ENCODE measurements at places on chromosomes 2 and 18.
A peak's percentile ranks its signal among the peaks of the same experiment; 100 is the strongest.

GRCh38 chr2:173523497-173523896 is 168.8 kb downstream of the CDCA7 start:
- DNase-seq: no peak

GRCh38 chr2:203225423-203226039 is 13.3 kb upstream of the CYP20A1 start:
- DNase-seq: peak; percentile 5

DNA sequence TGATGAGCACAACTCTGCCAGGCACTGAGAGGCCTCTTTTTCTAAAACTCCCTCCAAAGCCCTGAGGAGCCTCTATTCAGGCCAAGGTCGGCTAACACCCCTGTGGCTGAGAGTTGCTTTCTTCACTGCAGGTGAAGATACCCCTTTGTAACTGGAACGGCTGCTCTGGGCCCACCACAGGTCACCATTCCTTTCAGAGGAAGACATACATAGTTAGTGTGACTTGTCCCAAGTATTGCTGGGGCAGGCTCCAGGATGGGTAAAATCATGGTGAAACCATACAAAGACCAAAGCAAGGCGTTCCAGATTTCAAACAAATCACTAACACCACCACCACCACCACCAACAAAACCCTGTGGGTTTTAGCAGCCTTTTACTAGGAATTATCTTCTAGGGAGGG is 36.8 kb downstream of the CHST10 start:
- DNase-seq: no peak

DNA sequence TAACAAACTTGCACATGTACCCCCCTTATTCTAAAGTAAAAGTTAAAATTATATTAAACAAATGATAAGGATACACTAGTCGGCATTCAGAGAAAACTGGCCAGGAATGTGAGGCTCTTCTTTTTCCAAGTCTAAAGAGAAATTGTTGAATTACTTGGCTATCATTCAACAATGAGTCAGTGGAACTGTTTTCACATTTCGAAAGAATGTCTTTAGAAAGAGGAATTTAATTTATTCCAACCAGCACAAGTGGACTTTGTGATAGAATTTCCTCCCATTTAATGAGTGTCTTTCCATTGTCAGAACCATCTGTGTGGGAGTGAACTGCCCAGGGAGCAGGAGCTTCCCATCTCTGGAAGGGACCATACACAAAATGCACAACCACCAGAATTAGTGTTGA is 792.2 kb downstream of the EPHA4 start:
- peak; percentile 77 for DNase-seq

DNA sequence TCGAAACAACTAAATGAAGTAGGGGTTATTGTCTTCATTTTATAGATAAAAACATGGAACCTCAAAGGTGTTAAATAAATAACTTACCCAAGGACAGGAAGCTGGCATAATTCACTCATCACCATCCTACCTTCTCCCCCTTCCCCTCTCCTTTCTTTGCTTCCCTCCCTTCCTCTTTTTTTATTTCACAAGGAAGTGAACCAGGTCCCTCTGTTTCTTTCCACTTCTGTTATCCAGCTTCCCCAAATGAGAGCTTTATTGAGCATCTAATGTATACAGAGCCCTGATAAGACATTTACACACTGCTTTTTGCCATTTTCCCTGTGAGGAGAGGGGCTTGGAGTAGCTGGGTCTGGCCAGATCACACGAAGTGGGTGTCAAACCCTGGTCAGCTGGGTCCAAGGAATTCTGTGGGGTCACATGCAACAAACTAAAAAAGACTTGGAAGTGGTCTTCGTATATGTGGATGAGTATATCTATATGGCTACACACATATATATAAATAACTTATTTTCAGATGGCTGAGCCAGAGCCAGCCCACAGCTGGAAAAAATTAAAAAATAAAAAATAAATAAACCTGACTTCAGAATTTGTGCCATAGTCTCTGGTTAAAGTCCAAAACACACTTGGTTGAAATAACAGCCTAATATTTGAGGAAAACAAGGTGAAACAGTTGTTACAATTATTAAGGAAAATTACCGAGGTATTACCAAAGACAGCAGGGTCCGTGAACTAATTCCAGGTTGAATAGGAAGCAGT is 49.3 kb upstream of the FOSL2 start:
- DNase-seq: no peak

DNA sequence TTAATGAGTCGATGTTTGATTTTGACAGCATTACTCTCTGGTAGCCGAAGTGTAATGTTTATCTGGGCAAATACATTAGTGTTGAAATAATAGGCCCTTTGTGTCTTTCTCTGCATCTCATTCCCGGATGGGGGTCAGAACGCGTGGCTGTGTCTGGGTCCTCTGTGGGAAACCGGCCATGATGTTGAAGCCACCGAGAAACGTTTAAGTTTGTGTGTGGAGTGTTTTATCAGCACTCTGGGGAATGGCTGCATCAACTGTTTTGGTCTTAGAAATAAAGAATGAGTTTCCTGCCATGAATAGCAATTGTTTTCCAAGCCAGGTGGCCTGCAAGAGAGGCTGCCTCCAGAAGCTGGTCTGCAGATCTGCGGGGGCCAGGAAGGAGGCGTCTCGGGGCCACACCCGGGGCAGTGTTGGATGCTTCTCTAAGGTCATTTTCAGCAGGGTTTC is 69.7 kb downstream of the RNF144A start:
- DNase-seq: no peak

DNA sequence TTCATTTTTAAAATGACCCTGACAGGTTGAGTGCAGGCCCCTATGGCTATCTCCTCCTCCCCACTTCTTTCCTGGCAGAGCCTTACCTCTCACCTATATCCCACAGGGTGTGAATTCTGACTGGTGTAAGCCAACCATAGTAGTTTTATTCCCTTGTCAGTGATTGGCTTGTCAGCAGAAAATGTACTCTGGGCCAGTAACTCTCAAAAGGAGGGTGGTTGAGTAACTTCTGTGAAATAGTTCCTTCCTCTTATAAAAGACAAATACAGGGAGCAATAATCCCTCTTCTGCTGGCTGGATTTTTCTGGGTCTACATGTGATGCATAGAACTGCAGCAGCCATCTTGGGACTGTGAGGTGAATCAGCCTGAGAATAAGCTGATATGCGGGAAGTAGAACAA is 83.4 kb downstream of the RAPH1 start:
- no peak for DNase-seq

DNA sequence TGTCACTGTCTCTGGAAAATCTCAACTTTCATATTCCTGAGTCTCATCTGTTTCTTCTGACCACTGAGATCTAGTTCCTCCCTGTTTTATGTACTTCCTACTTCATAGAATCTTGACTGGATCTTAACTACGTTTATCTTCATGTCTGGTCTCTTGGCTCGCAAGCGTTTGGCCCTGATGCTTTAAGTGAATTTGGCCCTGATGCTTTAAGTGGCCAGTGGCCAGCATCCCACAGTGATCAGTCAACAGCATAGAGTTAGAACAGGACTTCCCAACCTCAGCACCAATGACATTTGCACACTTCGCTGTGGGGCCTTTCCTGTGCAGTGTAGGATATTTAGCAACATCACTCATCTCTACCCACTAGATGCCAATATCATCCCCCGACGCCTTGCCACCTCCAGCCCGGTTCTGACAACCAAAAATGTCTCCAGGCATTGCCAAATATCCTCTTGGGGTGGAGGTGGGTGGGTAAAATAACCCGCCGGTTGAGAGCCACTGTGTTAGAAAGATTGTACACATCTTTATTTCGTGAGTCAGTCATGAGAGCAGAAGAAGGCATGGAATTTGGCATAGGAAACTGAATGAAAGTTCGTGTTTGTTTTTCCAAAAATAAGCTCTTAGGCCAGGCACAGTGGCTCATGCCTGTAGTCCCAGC is 12.2 kb downstream of the TM4SF20 start:
- DNase-seq: peak; percentile 37

- no peak for DNase-seq
Observed at GRCh38 chr2:390959-391358, 103.1 kb upstream of the ALKAL2 start.

DNA sequence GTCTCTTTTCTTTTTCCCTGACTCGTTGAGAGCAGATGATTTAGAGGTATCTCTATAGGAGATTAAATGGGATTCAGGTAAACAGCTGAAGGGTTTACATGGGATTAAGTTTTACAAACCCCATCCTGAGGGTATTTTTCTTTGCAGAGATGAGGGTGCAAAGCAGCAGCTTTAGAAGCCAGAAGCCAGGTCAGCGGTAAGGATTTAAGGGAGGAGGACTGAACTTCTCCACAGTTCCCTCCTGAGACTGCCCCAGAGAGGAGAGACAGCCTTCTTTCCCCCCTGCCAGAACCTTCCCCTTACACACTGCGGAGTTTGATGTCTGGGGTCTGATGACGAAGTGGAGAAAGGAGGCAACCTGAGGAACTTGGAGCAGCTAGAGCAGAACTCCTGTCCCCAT is 220.1 kb downstream of the PRKCE start:
- DNase-seq: no peak

- no peak for DNase-seq
Observed at GRCh38 chr2:16155766-16156165, 215.4 kb downstream of the MYCN start.

DNA sequence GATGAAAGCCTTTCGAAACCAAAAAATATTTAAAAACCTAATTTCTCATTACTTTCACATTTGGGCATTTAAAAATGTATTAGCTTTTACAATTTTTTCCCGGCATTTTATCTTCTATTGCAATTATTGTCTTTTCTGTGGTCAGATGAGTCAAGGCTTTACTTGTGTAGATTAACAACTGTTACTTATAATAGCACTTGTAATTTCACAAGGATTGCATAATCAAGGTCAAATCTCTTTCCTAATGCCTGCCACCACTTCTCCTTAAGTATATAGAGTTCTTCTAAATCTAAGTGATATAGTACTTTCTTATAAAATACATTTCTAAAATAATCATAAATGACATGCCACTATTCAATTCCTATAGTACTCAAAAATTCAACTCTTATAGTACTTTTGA is 67.2 kb downstream of the SLC8A1 start:
- DNase-seq: peak; percentile 69

DNA sequence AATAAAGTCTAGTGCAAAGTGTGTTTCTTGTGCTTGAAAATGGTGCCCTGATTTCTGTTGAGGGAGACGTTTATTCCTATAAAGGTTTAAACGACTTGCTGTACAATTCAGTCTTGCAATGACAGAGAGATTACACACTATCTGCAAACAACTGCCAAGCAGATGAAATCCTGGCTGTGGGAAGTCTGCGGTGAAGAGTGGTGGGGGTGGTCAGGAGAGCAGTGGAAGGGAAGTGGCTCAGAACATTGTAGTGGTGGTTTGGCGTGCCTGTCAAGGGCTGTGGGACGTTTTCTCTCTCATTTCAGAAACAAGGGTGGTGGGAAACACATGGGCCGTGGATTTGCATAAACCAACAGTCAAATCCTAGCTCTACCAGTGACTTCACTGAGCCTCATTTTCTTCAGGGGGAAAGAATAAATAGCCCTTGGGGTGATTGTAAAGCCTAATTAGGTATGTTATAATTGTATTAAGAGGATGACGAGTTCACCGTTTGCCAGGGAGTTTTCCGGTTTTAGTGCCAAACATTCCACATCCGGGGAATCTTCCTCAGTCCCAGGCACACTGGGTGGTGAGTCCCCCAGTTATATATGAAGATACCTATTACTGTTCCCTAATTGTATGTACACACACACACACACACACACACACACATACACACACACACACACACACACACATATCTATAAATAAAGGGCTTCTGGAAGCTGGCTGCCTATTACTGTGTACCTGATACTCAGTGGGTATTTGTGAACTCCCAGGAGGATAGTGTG is 115.0 kb downstream of the SPTBN1 start:
- DNase-seq: peak; percentile 70

DNA sequence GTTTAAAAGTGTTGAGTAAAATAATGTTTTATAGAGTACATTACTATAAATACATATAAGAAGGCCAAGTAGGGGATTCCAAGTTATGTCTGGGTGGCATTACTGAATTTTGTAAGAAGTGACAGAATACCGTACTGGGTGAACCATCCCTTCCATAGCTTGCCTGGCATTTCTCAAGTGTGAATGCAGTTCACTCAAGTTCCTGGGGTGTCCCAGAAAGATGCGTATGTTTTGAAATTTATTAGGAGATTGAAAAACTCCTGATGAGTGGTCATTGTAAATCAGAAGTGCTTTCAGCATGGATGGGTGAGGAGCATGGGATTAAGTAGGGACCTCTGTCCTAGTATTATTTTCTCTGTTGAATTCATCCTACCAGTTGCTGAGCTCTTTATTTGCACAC is 103.2 kb downstream of the VAPA start:
- DNase-seq: no peak

DNA sequence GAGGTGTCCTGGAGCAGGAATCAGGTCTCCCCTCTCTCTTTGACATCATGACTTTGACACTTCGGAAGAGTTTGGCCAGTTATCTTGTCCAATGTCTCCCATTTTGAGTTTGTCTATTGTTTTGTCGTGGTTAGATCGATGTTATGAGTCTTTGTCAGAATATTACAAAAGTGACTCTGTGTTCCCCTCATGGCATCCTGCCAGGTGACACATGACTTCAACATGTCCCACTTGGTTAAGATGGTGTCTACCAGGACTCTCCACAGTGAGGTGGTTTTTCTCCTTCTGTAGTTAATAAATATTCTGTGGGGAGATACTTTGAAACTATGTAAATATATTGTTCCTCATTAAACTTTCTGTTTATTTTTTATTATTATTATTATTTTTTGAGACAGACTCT is 76.6 kb upstream of the BZW1 start:
- DNase-seq: no peak

GRCh38 chr18:45365835-45366234 is 249.4 kb upstream of the SLC14A2 start:
- no peak for DNase-seq

DNA sequence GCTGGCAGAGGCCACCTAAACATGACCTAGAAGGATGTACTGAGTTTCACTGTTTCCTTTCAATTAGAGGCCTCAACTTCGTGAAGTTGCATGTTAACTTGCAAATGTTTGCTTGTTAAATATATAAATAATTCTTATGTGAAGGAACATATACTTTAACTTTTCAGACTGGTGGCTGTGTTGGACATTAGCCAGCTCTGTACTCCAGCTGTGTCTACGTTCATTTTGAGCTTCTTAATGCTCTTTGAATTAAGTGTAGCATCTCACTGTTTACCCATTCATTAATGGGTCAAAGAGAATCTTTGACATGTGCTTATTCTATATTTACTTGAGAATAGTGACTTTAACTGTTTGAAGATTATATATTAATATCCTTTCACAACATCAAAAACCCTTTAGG is 823.2 kb upstream of the ID2 start:
- DNase-seq: no peak

Measured in mammary epithelial cell (primary cell).